ENCODE measurements at places on chromosomes 4 and X. TPM values are rescaled to one million over a fixed set of nuclear protein-coding genes. Genes with fewer than 3 reads are reported as not detected.

The SYN1 gene
- polyA plus RNA-seq, result 2.9 TPM

The DCAF16 gene
- 13.8 TPM for polyA plus RNA-seq

The KLHL13 gene
- 1.5 TPM for polyA plus RNA-seq

- no peak overlapping the region for H3K27ac ChIP-seq
- H3K36me3 ChIP-seq, result no peaks in the 10 kb centered on the region
- DNase-seq, result no peak
- H3K27me3 ChIP-seq, result no peaks in the 10 kb centered on the region
Observed at GRCh38 chr4:28373601-28374000, 1513.0 kb downstream of the STIM2 start.

DNA sequence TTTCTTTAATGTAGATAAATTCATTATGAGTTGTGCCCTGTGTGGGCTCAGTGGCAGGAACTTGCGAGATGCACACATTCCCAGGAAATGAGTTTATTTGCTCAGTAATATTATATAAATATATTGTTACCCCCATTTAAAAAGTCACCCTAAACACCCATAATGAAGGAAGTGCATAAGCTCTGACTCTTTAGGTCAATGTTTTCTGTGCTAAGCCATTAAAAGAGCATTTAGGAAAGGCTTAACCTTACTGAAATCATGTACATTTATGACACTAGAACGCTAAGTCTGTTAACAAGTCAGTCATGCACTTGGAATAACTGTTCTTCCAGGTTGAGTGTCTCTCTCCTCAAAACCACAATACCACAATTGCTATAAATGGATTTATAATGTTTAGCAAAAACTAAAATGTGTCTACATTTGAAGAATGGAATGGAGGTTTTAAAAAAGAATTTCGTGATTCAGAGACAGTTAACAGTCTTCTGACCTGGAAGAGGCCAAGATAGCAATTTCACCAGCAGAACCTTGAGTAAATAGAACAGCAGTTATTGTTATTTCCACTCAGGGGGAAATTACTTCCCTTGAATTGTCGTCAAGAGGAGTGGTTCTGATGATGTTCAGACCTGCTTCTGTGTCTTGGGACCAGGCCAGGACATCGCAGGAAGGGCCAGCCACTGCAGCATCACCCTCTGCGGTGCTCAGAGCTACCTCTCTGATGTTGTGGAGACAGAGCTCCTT, 91.1 kb upstream of the VEGFC start:
- H3K36me3 ChIP-seq, result no peaks in the 10 kb centered on the region
- H3K4me3 ChIP-seq, result no peak overlapping the region
- no peak overlapping the region for H3K27ac ChIP-seq
- no peaks in the 10 kb centered on the region for H3K27me3 ChIP-seq

DNA sequence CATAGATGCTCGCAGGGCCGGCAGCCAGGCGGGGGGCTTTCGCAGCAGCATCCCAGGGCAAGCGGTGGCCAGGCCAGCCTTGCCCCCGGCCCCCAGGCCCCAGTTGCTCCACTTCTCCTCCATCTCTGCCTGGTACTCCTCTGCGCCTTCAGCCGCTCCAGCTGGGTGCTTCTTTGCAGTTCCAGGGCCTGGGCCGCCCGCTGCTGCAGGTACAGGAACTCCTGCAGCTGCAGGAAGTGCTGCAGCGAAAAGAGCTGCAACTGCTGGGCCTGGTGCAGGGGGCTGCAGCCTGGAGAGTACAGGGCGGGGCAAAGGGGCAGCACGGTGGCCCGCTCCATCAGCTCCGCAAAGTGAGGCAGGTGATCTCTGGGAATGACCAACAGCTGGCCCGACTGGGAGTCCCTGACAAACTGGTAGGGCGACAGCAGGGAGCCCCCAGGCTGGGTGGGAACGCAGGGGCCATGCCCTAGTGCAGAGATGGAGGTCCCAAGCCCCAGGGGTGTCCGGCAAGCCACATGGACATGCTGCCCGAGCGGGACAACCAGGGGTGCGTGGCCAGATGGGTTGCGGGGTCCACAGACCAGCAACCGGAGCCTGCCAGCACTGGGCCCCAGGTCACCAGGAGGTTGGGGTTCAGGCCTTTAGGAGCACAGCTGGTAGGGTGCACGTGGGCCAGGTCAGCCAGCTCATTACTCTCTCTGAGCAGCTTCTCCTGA, 75.9 kb upstream of the UCP1 start:
- H3K4me1 ChIP-seq, result no peaks in the 10 kb centered on the region
- no peak overlapping the region for H3K27ac ChIP-seq
- no peaks in the 10 kb centered on the region for H3K27me3 ChIP-seq
- DNase-seq, result no peak
- H3K36me3 ChIP-seq, result no peaks in the 10 kb centered on the region
- no peak overlapping the region for H3K4me3 ChIP-seq

DNA sequence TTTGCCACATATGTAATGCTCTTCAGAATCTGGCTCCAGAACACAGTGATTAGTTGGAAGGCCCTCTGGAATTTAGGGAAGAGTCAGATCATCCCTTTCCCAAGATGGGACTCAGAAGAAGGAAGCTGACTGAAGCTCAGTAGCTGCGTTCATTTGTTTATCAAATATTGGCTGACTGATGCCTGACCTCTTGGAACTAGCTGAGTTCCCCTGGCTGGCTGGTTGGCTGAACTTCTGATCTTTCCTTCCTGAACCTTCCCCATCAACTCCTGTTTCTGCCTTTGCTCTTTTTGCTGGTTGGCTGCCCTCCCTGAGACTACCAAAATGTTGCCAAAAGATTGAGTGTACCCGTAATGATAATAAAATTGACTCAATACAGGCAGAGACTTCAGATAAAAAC, 866.5 kb upstream of the INTU start:
- H3K27ac ChIP-seq, result no peak overlapping the region
- no peaks in the 10 kb centered on the region for H3K27me3 ChIP-seq
- no peak overlapping the region for H3K4me3 ChIP-seq

GRCh38 chrX:34716302-34716701, 59.2 kb upstream of the TMEM47 start:
- DNase-seq, result no peak
- no peak overlapping the region for H3K27ac ChIP-seq
- H3K4me3 ChIP-seq, result no peak overlapping the region
- H3K4me1 ChIP-seq, result no peaks in the 10 kb centered on the region

DNA sequence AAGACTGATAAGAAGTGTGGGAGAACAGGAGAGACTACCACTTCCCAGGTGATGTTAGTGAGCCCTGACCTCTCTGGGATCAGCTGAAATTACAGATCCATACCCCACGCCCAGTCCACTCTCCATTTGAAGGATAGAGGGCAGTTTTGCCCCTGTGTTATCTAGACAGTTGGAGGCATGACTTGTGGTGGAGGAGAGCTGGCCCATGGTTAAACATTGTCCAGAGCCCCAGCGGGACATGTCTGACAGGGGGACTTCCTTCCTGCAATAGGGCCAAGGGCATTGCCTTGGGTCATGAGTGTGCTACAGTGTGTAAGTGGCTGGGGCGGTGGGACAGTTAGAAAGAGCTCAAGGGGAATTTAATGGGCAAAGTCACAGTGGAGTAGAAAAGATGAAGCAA, 181.1 kb downstream of the MID1IP1 start:
- H3K27me3 ChIP-seq, result peaks cover 3% of the 10 kb centered on the region
- DNase-seq, result no peak
- no peak overlapping the region for H3K27ac ChIP-seq
- H3K4me1 ChIP-seq, result no peaks in the 10 kb centered on the region

DNA sequence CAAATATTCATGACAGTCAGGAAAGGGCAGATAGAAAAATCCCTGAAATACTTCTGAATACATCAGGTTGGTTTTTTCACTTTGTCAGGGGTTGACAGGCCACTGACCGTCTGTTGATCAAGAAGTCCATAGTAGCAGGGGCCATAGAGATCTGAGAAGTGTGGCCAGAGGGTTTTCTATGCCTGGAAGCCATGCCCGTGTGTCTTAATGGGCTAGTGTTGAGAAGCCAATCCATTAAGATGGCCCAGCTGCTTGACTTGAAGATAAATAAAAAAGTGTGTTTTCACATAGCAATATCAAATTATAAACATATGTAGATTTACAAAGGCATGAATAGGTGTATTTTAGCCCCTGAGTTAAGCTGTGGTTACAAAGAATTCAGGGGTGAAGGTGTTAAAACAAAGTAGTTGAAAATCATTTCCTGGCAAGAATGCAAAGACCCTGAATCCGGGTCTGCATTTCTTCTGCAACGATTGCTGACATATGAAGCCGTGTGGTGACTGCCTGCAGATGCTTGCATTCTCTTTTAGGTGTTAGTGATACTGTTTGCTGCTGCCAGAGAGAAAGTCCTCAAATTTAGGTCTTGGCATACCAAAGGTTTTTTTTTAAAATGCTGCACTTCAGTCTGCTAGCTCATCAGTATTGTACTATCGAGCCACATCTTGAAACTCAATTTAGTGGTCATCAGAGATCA, 9.3 kb upstream of the LIMCH1 start:
- no peak overlapping the region for H3K4me3 ChIP-seq
- H3K27ac ChIP-seq, result no peak overlapping the region
- H3K4me1 ChIP-seq, result no peaks in the 10 kb centered on the region
- H3K27me3 ChIP-seq, result no peaks in the 10 kb centered on the region
- no peaks in the 10 kb centered on the region for H3K36me3 ChIP-seq

DNA sequence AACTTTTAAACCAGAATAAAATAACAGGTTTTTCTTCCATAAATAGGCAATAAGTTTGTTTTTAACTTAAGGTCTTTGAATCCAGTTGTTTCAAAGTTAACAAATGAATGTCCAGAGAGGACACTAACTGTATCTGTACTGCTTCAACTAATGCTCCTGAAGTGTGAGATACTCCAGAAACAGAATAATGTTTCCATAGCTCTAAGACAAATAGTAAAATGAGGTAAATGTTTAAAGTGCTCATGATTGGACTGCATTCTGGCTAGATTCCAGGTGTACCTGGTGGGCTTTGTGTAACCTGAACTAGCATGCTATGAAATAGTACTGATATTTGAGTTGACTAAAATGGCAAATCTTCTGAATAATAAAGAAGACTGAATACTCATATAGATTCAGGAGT, 51.7 kb downstream of the METTL14 start:
- H3K36me3 ChIP-seq, result peaks cover 52% of the 10 kb centered on the region
- no peak overlapping the region for H3K4me3 ChIP-seq
- no peaks in the 10 kb centered on the region for H3K27me3 ChIP-seq
- no peak for DNase-seq

DNA sequence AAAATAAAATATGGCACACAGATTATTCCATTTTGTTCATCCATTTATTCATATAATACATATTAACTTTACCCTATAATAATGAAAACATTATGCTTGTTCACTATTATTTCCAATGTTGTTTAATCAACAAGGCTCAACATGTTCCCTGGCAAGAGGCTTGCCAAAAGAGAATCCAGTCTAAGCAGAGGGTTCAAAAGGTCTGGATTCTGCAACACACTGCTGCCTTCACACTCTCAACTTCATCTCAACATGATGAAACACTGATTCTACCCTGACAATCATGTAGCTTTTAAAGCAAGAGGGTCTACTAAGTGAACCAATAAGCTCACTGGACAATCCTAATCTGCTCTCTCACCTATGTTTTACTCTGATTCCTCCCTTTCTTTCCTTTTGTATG, 101.1 kb downstream of the MID1 start:
- H3K36me3 ChIP-seq, result no peaks in the 10 kb centered on the region
- no peak overlapping the region for H3K27ac ChIP-seq
- no peak for DNase-seq
- H3K4me1 ChIP-seq, result no peaks in the 10 kb centered on the region

DNA sequence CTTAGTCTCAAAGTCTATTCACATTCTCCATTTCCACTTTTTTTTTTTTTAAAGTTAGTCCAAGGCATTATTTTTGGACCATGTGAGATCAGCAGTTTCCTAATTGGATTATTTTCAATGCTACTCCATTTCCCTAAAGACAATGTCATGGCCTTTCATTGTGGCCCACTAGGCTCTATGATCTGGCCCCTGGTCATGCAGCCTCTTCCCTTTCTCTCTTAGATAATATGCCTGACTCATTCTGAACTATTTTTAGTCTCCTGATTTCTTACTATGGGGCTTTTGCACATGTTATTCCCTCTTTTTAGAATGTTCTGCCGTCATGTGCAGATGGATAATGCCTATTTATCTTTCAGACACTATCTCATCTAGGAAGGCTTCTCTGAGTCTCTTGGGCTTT, 157.3 kb downstream of the TMA16 start:
- no peak for DNase-seq
- no peak overlapping the region for H3K4me3 ChIP-seq
- no peak overlapping the region for H3K27ac ChIP-seq
- no peaks in the 10 kb centered on the region for H3K27me3 ChIP-seq
- H3K36me3 ChIP-seq, result no peaks in the 10 kb centered on the region

DNA sequence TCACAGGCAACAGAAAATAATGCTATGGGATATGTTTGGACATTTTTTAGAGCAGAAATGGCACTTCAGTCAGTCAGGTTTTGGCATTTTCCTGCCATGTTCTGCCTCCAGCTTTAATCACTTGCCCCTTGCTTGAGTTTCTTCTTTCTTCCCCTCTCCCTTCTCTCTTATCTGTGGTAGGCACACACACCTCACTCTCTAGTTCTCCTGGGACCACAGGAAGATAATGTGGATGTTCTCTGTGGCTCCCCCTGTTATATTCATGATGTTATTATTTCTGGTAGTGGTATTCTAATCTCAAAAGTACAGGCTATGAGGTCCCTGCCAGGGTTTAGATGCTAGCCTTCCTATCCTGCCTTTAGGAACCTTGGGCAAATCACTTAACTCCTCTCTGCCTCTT, 5.2 kb downstream of the HADH start:
- peaks cover 23% of the 10 kb centered on the region for H3K4me1 ChIP-seq
- DNase-seq, result no peak
- no peak overlapping the region for H3K4me3 ChIP-seq
- no peaks in the 10 kb centered on the region for H3K27me3 ChIP-seq

DNA sequence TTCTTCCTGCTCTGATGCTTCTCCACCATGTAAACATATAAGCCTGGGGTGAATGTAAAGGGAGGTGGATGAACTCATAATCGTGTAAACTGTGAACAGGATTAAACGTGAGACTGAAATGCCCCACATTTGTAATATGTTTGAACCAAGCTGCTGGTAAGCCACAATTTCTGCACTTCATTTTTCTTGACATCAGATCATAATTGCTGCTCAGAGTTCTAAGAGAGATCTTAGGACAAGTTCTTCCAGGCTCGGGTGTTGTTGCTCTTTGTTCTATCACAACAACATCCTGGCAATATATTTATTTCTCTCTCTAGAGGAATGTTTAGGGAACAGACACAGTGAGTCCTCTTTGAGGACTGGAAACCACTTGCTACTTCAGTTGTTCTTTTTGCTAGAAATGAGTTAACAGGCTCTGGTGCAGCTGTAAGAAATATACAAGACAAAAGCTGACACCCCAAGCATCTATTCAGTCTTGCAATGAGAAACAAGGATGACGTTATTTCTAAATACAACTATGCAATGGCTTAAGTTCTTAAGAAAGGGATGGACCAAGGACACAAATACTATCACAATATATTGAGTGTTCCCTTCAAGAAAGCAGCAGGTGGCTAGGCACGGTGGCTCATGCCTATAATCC, 59.6 kb downstream of the LNX1 start:
- no peaks in the 10 kb centered on the region for H3K4me1 ChIP-seq
- DNase-seq, result no peak
- no peaks in the 10 kb centered on the region for H3K36me3 ChIP-seq
- no peak overlapping the region for H3K4me3 ChIP-seq
- H3K27me3 ChIP-seq, result no peaks in the 10 kb centered on the region
